ENCODE measurements at places on chromosomes 7 and 10.

- DNase-seq: no peak
These were observed 2.4 kb upstream of the SERPINE1 start for GRCh38 chr7:101124376-101125056.

GRCh38 chr10:101091546-101092290 lies 29.9 kb downstream of the KAZALD1 start:
- DNase-seq: no peak

DNA sequence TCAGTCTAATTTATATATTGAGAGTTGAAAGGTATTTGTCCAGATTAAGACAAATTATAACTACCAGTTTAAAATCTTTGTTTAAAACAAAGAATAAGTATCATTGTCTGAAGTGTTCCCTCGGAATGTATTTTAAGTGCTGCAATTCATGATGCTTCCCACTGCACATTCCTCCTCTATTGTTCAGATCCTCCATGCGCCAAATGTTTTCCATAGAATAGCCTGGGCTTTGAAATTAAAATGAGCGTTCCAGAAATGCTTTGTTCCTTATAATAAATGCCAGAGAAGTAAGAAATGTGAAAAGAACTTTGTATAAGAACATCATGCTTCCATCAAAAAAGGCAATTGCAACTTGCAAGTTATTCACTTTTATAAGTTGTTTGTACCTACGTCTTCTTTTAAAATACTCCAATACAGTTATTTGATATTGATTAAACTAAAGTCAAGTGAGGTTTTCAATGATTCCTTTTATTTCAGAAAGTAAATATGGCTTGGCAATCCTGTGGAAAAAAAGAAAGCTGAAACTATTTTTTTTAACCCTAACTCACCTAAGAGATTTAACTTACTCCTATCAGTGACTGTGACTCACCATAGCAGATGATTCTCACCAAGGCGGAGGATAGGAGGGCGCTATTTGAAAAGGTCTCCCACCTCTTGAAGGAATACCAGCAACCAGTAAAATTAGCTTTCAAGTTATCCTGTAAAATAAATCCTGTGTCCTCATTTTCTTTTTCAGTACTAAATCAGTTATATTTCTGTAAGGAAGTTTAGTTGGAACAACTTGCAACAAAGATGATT lies 85.8 kb downstream of the CTNNA3 start:
- DNase-seq: no peak

- no peak for DNase-seq
These were observed 55.1 kb upstream of the PPP2R2D start for GRCh38 chr10:131845505-131846239.

DNA sequence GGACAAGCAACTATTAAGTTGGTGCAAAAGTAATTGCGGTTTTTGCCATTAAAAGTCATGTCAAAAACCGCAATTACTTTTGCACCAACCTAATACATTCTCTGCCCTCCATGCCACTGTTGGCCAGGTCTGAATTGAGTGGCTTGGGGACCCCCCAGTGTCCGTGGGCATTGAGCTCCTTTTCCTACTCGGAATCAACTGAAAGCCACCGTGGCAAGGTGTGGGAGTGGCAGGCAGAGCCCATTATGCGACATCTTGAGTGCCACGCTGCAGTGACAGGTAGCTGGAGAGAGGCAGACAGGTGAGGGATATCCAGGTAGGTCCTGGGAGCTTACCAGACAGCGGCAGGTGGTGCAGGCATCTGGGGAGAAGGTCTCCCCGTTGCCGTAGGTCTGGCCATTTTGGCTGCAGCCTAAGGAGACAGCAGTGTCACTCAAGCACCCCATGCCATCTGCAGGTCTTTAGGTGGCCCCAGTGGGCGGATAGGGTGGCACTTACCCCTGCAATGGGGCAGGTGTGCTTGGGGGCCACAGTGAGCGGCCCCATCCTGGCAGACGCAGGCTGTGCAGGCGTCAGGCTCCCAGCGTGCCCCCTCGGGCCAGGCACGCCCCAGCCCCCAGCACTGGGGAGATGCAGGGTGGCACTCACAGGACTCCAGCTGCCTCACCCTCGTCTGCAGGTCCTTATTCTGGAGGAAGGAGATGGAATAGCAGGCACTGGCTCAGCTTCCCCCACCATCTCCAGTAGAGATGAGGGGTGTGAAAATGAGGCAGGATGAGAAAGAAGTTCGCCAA lies 3.5 kb downstream of the KCP start:
- no peak for DNase-seq

DNA sequence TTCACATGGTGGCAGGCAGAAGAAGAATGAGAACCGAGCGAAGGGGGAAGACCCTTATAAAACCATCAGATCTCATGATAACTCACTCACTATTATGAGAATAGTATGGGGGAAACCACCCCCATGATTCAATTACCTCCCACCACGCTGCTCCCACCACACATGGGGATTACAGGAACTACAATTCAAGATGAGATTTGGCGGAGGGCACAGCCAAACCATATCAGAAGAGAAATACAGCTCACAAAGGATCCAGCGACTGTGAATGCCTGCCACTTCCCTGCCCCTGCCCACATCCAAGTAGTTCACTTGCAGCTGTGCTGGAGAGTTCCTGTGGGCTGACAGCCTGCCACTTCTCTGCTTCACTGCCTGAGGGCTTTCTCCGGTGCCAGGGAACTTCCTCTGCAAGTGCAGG lies 148.7 kb downstream of the C7orf25 start:
- no peak for DNase-seq

DNA sequence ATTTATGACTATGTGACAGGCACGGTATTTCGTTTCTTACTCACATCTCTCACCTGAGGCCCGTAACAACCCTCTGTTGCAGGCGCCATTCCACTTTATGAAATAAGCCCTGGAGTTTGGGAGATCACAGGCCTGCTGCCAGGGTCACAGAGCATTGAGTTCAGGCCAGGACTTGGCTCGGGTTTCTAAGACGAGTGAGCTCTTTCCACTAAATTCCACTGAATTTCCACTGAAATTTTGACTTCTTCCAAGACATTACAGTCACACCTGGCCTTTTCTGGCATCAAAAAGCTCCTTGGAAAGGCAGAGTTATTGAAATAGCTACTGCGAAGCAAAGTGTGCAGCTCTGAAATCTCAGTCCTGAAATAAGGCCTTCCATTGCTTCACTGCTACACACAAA lies 282.8 kb upstream of the MGMT start:
- DNase-seq: no peak

GRCh38 chr10:133388236-133388972 lies 5.6 kb upstream of the MTG1 start:
- DNase-seq: no peak

DNA sequence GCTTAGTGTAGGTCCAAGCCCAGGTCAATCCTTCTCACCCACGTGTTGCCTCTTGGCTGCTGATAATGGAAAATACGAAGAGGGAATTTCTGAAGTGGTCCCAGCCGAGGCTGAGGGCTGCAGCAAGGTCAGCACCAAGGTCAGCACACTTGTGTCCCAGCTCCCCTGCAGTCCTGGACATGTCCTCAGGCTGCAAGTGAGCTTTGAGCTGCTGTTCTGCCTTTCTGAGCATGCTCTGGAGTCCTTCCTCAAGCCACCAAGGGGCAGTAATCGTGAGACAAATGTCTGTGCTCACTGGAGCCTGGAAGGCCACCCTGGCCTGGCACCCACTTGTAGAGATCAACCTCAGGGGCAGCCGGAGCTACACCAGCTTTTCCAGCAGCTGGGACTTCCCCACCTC lies 28.3 kb downstream of the DRGX start:
- DNase-seq: no peak

- peak; percentile 37 for DNase-seq
These were observed 18.7 kb downstream of the ZNF786 start for GRCh38 chr7:149071641-149072437.

DNA sequence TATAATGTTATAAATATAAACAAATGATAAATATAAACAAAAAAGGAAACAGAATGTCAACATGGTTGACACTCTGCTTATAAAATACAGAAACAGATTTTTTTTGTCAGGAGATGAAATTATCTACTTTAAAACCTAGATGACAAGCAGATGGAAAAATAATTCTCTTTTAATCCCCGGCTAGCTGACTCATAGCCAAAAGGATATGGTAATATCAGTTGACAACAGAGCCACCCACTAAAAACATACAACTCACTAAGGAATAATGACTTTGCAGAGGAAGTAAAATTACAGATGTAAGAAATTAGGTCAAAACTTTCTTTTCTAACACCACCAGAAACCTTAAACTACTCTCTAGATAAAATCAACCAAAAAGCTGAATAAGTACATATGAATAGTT lies 131.1 kb upstream of the ABCB5 start:
- DNase-seq: no peak

DNA sequence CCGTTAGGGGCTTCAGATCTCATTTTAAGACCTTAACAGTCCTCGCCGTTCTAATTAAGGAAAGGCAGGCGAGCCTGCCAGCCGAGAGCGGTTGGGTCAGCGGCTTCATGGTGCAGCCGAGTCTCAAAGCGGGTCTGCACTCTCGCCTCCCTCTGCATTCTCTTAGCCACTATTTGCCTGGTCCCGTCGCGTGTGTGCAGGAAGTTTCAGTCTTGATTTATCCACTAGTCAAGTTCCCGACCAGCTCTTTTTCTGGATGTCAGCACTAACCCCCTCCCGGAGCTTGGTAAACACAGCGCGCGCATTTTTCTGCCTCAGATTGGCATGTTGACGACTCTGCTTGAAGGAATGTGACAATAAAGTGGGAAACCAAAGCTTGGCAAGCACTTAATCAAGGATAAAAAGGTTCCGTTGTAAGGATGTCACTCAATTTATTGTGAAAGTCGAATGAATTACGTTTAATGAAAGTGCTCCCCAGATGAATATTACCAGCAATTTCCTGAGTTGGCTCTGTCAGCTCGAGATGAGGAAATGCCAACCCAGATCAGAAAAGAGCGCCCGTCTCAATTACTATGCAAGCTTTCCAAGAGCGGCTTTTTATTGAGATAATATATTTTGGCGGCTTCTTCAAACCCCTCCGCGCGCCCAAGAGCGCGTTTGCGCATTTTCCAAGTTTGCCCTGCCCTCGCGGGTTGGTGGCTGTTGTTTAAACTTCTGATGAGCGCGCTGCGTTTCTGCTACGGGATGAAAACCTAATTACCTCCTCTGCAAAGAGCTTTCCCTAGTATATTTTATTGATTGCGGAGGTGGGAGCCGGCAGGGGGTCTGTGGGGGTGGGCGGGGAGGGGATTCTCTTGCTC lies 7.9 kb downstream of the NXPH1 start:
- DNase-seq: no peak

DNA sequence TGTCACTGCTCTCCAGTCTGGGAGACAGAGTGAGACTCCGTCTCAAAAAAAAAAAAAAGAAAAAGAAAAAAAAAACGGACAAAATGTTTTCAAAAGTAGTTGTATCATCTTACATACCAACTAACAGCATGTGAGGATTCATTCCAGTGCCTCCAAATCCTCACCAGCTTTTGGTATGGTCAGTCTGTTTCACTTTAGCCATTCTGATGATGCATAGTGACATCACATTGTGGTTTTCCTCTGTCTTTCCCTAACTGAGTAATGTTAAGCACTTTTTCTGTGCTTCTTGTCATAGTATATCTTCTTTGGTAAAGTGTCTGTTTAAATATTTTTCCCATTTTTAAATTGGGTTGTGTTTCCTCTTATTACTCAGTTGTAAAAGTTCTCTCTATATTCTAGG lies 251.4 kb upstream of the CTBP2 start:
- no peak for DNase-seq

GRCh38 chr10:48491392-48492139 lies 113.3 kb downstream of the ARHGAP22 start:
- DNase-seq: no peak

- DNase-seq: no peak
These were observed 4.8 kb downstream of the CRPPA start for GRCh38 chr7:16416289-16417282.

- DNase-seq: no peak
These were observed 534.1 kb downstream of the SDK1 start for GRCh38 chr7:3835109-3835508.

DNA sequence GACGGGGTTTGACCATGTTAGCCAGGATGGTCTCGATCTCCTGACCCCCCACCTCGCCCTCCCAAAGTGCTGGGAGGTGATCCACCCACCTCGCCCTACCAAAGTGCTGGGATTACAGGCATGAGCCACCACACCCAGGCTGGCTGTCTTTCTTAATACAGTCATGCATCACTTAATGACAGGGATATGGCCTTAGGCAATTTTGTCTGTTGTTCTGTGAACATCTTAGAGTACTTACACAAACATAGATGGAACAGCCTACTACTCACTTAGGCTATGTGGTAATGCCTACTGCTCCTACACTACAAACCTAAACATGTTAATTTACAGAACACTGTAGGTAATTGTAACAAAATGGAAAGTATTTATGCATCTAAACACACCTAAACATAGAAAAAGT lies 106.6 kb upstream of the KCNMA1 start:
- no peak for DNase-seq

- no peak for DNase-seq
These were observed 625.5 kb downstream of the KCNMA1 start for GRCh38 chr10:77011874-77012811.

- no peak for DNase-seq
These were observed 752 bp upstream of the ABCA13 start for GRCh38 chr7:48170506-48170905.

GRCh38 chr7:30977896-30978564 lies 14.3 kb downstream of the GHRHR start:
- no peak for DNase-seq

GRCh38 chr7:78716876-78717275 lies 736.6 kb downstream of the MAGI2 start:
- no peak for DNase-seq

DNA sequence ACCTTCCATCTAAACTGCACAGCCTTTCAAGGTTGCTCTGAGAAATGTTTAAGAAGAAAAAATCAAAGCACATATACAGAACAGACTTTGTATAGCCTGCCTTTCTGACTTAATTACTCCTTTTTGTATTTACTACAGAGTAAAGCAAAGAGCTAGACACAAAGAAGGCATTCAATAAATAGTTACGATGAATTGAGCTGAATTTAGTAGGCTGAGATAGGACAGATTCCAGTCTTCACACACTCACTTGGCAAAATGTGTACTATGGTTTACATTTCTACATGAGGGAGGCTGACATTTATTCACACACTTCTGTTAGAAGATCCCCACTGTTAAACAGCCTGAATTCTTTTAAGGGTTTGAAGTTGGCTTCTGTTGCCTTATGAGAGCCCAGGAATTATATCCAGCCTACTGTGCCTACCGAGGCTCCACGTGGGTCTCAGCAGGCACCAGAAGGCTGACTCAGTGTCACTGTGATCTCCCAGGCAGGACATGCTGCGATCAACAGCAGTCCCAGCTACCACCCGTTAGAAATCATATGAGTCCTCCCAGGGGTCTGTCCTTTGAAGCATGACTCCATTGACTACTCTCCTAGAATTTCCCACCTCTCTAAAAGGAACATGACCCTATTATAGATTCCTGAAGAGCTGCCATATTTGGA lies 24.5 kb upstream of the SLC25A13 start:
- no peak for DNase-seq

- no peak for DNase-seq
These were observed 276.5 kb upstream of the SMIM30 start for GRCh38 chr7:113394856-113395255.

DNA sequence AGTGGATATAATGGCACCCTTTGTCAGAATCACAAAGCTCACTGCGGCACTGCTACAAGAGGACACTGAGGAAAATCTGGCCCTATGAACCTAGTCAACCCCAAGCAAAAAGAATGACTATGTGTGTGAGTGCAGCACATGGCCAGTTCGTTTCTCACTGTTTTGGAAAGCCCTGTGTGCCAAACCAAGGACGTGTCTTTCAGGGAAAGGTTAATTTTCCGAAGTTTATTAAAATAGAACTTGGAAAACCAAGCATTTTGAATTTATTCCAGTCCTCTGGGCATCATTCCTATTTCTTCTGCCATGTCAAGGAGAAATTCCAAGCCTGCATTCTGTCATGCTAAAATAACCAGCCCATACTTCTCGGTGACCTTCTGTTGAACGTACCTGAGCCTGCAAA lies 471.8 kb downstream of the PLXDC2 start:
- DNase-seq: no peak

Measured in central memory CD4-positive, alpha-beta T cell (primary cell).